ENCODE measurements at places on chromosomes 4 and X. TPM values are rescaled to one million over a fixed set of nuclear protein-coding genes. Genes with fewer than 3 reads are reported as not detected.

GRCh38 chr4:24657768-24658617, 73.6 kb upstream of the DHX15 start:
- DNase-seq: peak; percentile 19

The STOX2 gene
- total RNA-seq: 13.9 TPM

- DNase-seq: no peak
Measured at GRCh38 chrX:120514236-120514635, 45.1 kb upstream of the LAMP2 start.

The MTNR1A gene
- not detected for total RNA-seq

DNA sequence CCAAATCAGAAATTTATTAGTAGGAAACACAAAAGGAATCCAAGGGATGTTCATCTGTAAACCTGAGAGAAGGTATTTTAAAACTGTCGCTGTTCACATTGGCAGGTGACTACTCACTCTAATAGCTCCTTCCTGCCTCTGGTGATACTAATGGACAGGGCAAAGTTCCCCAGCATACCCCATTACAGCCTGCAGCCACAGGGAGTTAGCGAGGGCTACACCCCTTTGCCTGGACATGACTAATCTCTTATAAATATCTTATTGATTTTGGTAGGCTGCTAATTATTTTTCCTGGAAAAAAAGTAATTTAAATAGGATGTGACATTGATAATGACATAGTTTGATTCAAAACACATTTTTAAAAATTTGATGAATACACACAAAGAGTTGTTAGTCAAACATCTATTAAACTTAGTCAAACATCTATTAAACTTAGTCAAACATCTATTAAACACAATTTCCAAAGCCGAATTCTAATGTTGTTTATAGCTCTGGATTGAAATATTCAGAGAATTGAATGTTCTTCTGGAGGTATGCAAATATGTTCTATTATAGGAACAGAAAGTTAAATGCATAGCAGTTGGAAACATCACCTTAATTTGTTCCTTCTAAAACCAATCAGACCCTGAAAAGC, 83.0 kb upstream of the CBR4 start:
- DNase-seq: no peak

GRCh38 chr4:128711361-128711760, 98.1 kb upstream of the JADE1 start:
- no peak for DNase-seq

GRCh38 chrX:41824551-41824950, 98.8 kb downstream of the CASK start:
- DNase-seq: no peak

The DGAT2L6 gene
- not detected for total RNA-seq

DNA sequence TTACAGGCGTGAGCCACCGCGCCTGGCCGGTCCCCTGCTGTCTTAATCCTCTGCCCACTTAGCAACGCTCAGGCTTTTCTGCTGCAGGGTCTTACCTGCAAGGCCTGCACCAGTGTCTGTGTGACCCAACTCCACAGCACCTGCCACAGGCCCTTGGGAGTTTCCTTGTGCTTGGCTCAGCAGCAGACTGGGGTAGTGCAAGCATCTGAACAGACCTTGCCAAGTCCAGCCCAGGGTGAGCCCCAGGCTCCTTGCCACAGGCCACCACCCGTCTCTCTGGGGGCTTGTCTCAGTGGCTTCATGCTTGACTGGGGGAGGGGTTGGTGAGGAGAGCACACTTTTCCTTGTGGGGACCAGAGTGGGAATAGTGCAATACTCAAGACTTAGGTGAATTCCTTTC, 87.0 kb downstream of the FAM193A start:
- DNase-seq: no peak

The CHRNA9 gene
- not detected for total RNA-seq

The GPR50 gene
- total RNA-seq: not detected

The NAA11 gene
- total RNA-seq: not detected

The SLC6A14 gene
- not detected for total RNA-seq

- DNase-seq: peak; percentile 48
Measured at GRCh38 chr4:2825740-2826139, 17.9 kb upstream of the ADD1 start.

- DNase-seq: no peak
Measured at GRCh38 chr4:116880625-116881024, 204.8 kb downstream of the TRAM1L1 start.

DNA sequence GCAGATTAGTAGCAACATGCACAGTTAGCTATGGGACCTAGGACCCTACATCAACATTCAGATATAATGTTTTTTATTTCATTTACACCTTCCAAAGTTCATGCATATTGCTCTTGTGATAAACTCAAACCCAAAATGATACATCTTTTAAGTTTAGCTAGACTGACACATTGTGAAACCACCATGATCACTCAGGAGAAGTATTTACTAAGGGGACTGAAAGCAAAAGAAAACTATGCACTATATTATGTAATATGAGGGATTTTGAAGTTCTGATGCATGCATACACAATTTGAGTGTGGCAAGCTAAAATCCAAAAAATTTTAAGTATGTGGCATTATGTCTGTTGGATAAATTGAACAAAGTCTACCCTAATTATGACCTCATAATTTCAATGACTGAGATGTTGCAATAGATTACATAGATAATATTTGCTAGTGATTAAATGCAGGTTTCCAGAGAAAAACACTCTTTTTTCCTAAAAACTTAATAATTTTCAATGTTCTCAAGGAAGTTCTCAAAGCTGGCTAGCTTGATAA, 914.8 kb upstream of the GRIA3 start:
- no peak for DNase-seq

DNA sequence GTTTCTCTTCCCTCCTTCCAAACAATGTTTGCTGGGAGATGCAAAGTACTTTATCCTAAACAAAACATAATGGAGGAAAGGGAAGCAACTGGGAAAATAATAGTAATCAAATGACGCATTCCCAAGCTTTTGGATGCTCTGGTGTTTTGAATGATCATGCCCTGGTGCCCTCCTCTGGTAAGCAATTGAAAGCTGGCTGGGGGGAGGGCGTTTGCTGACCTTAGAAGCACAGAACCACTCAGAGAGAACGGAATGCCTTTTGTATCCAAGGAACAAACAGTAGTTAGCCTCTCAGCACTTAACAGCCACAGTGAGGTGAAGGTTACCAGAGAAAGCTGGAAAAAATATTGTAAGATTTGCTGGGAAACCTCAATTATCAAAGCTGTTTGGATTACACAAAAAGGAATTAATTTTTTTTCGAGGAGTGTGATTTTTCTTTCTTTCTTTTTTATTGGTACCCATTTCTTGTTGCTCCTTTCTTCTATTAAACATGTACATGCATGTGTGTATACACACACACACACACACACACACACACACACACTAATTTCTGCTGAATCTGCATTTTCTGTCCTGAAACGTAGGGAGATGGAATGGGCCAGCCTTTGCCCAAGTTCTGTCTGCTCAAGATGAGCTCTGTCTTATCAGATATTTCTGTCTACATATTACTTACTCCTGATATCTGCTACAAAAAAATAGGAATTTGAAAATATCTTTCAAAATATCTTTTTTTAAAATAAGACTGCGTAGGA, 155.8 kb upstream of the IGFBP7 start:
- DNase-seq: peak; percentile 6

DNA sequence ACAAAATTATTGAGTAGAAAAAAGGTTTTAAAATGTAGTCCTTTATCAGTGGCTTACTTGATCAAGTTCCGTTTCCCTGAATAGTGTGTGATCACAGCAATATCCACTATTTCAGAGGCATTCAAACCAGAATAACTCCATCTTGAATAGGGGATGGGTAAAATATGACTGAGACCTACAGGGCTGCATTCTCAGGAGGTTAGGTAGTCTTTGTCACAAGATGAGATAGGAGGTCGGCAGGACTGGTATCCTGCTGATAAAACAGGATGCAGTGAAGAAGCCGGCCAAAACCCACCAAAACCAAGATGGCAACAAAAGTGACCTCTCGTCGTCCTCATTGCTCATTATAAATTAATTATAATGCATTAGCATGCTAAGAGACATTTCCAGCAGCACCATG, 24.7 kb downstream of the TSPAN6 start:
- no peak for DNase-seq

The EOLA1 gene
- 27.2 TPM for total RNA-seq

GRCh38 chr4:38560768-38561558, 103.0 kb upstream of the KLF3 start:
- DNase-seq: no peak

- DNase-seq: no peak
Measured at GRCh38 chrX:111728096-111728495, 47.1 kb downstream of the ALG13 start.

- no peak for DNase-seq
Measured at GRCh38 chrX:96982161-96982560, 98.5 kb downstream of the RPA4 start.

GRCh38 chrX:19707246-19707871, 180.0 kb downstream of the SH3KBP1 start:
- no peak for DNase-seq

GRCh38 chrX:23344238-23344903, 9.7 kb downstream of the PTCHD1 start:
- DNase-seq: no peak

The TLR10 gene
- not detected for total RNA-seq

The ARMCX1 gene
- 43.4 TPM for total RNA-seq

The AMBN gene
- not detected for total RNA-seq

The TRIM75 gene
- total RNA-seq: not detected

DNA sequence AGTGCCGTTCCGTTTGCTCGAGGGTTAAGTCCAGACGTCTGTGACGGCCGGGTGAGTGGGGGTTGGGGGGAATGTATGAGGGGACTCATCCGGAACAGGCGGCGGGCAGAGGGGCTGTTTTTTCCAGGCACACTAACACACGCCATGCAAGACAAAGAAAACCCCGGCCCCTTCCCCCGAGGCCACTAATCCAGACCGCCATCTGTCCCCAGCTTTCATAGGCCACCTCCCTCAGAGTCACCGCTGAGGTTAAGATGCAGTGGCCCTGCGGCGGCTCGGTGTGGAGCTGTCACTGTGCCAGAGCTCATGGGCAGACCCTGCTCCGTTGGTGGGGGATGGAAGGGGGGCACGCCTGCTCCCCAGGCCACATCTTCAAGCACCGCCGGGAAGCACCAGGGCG, 34.1 kb downstream of the SORCS2 start:
- no peak for DNase-seq

DNA sequence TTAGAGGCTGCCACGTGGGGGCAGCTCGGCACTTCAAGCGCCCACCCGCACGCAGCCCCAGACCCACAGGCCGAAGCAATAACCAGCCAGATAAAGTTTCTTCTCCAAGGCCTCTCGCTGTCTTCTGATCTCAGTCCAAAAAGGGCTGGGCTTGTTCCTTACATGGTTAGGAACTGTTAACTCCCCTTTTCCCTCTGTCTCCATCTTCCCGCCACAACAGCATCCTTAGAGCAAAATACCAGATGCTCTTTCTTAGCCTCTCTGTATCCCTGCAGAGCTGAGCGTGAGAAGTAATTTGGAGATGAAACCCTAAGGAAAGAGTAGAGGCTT, 23.4 kb upstream of the KIAA1210 start:
- DNase-seq: no peak

The RIBC1 gene
- total RNA-seq: 0.92 TPM

GRCh38 chrX:115988825-115989224, 181.7 kb upstream of the AGTR2 start:
- DNase-seq: no peak

DNA sequence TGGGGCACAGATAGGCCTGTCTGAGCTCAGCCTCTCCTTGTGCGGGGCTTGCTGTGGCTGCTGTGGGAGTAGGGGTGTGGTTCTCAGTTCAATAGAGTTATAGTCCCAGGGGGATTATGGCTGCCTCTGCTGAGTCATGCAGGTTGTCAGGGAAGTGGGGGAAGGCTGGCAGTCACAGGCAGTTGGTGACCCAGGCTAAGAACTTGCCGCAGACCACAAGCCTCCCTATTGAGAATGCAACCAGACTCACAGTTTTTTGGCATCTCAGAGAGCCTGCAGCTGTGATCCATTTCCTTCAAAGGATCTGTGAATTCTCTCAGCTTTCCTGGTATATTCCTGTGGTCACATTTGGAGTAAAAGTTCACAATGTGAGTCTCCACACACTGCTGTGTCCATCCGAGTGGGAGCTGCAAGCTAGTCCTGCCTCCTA, 364.9 kb downstream of the ZNF674 start:
- DNase-seq: no peak

- peak; percentile 40 for DNase-seq
Measured at GRCh38 chrX:41085878-41086626, 807 bp downstream of the USP9X start.

The CFAP47 gene
- total RNA-seq: not detected

The MAGEA9B gene
- not detected for total RNA-seq

GRCh38 chrX:9737363-9737762, 28.3 kb downstream of the GPR143 start:
- DNase-seq: no peak

The ASB9 gene
- total RNA-seq: 1.1 TPM

The MAGEC3 gene
- not detected for total RNA-seq

The PLP1 gene
- 2.1 TPM for total RNA-seq

- no peak for DNase-seq
Measured at GRCh38 chrX:10193587-10193986, 36.8 kb downstream of the CLCN4 start.

GRCh38 chrX:125175991-125176584, 143.6 kb upstream of the TEX13C start:
- no peak for DNase-seq

DNA sequence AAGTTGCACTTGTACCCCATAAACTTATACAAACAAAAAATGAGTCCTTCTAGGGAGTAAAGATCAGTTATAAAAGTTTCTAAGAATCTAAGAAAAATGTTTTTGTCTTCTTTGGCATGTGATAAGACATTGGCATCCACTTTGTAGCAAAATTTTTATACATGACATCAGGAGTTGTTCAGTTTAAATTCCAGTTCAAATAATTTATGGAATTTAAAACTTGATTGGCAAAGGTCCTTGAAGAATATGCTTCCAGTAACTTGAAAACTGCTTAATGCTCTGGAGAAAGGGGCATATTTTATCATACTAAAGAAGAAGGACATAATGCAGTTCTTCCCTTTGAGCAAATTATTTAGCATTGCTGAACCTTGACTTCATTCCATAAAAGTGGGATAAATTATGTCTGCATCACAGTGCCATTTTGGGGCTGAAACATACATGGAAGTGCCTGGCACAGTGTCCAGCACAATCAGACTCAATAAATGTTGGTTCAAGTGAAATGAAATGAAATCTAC, 163.3 kb upstream of the IL15 start:
- no peak for DNase-seq

GRCh38 chrX:317424-318067, 1.1 kb downstream of the GTPBP6 start:
- no peak for DNase-seq

The HS6ST2 gene
- total RNA-seq: 0.24 TPM

- DNase-seq: no peak
Measured at GRCh38 chr4:177125656-177126055, 184.0 kb upstream of the NEIL3 start.

The TCEAL6 gene
- total RNA-seq: not detected

GRCh38 chrX:31124536-31124935, 52.7 kb upstream of the FTHL17 start:
- no peak for DNase-seq

The CLDN22 gene
- not detected for total RNA-seq

The CFAP299 gene
- total RNA-seq: not detected

The PHKA1 gene
- total RNA-seq: 15.2 TPM

The SNCA gene
- 15.3 TPM for total RNA-seq
